Stimulated activated CD4-positive, alpha-beta T cell treated with anti-CD3 and anti-CD28 coated beads, Interleukin-1b, Interleukin-23, amount 100 ng/mL, for 4 hours (primary cell): ENCODE measurements at places on chromosomes 6 and 20.

DNA sequence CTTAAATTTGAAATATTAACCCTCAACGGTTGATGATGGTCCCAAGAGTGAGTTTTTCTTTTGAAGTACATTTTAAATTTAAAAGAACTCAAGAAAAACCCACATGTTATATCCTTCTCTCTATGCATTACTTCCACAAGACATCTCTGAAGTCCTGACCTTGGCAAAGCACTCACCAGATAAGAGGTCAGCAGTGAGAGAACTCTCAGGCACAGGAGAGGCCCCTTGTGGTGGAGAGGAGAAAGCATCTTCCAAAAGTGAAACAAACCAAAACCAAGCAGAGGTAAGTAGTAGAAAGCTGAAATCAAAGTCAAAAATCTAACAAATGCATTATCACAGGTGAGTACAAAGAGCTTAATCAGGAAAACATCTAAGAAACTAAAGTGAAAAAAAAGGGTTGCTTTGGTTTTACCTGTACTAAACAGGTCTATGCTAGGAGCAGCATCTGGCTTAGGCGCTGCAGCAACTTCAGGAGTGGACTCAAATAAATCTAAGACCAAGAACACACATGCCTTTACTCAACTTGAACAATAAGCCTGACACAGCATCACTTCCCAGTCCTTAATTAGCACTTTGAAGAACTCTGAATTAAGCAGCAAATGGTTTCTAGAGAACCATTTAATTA is 80.5 kb downstream of the PRSS35 start:
- DNase-seq = no peak

DNA sequence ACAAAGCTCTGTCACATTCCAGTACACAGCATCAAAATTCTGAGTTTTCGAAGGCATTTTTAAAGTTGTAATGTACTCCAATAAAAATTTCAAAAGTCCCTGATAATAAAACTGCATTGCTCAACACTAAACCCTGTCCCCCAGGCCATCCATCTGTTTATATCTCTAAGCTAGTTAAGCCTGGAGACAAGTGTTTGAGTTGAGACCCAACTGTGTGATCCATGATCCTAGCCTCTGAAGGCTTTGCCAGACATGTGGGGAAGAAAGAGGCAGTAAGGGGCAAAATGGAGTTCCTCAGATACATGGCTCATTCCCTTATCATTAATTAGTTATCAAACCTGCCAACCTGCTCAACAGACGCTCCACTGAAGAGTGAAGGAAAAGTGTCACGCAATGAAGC is 198.4 kb downstream of the ISM1 start:
- DNase-seq = no peak

DNA sequence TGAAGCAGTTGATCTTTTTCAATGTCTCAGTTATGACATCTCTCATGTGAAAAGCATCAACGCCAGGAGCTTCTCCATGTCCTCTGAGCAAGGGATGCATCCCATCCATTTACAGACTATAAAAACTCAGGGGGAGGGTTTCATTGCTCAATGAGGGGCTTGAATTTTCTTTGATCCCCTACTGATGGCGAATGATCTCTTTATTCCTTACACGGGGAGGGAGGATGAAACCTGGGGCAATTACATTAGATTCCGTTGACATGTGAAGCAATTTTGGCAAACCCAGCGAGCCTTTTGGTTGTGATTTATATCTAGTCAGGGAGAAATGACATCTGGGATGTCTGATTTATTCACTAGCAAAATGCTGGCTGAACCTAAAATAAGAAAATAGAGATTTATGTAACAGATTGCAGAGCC is 268.9 kb downstream of the HIVEP2 start:
- no peak for DNase-seq

- no peak for DNase-seq
Observed at GRCh38 chr6:150584065-150584464, 15.6 kb upstream of the PLEKHG1 start.

DNA sequence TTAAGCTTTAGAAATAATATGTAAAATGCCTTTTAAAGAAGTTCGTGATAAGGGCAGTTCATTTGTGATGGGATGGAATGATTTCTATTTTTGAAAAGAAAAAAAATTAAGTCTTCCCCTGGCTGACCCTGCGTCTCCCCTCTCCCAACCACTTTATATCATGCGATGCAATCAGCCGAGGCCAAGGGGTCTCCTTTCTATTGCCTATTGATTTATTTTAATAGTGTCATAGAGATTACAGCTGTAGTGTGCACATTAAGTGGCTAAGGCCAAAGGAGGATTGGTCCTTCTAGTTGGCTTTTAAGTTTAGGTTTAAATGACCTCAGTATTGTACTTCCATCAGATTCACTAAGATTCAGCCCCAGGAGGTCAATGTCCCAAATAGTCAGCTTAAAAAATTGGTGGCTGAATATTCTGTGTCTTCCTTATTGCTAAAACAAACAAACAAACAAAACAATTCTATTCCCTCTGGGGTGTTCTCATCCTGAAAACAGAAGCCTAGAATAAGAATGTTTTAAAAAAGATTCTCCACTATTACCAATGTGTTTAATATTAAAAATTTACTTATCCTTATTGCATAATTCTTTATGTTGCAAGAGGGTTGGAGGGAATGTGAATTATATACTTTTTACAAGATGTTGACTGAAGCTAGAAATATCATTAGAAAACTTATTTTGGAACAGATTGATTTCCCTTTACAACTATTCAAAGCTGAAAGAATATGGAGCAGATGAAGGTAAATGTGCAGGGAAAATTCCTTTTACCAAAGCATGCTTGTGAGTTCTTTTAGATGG is 359.1 kb downstream of the SAMD5 start:
- no peak for DNase-seq

DNA sequence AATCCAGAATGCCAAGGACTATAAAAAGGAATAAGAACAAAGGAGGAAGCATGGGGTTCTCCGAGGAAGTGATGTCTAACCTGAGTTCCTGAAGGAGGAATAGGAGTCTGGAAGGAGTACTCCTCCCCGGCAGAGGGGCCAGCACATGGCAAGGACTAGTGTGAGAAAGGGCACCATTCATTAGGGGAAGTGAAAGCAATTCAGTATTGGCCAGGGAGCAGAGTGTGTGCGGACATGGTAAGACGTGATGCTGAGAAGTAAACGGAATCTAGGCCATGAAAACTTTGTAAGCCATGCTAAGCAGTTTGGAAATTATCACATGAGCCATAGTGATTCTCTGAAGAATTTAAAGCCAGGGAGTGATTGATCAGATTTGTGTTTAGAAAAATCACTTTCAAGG is 218.9 kb upstream of the PRDM1 start:
- DNase-seq = no peak

- no peak for DNase-seq
Observed at GRCh38 chr20:830011-830521, 3.4 kb upstream of the FAM110A start.

DNA sequence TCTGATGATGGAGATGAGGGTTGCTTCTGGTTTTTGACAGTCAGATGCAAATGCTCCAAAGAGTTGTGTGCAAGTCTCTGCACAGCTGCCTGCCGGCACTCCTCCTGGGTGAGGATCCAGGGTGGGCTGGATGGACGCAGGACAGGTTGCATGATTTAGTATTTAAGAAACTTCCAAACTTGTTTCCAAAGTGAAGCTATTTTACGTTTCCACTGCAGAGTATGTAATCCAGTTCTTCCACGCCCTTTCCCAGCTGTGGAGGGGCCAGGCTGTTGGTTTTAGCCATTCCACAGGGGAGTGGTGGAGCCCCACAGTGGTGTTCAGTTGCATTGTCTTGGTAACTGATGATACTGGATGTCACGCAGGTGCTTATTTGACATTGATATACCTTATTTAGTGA is 157.3 kb downstream of the THBS2 start:
- DNase-seq = no peak

DNA sequence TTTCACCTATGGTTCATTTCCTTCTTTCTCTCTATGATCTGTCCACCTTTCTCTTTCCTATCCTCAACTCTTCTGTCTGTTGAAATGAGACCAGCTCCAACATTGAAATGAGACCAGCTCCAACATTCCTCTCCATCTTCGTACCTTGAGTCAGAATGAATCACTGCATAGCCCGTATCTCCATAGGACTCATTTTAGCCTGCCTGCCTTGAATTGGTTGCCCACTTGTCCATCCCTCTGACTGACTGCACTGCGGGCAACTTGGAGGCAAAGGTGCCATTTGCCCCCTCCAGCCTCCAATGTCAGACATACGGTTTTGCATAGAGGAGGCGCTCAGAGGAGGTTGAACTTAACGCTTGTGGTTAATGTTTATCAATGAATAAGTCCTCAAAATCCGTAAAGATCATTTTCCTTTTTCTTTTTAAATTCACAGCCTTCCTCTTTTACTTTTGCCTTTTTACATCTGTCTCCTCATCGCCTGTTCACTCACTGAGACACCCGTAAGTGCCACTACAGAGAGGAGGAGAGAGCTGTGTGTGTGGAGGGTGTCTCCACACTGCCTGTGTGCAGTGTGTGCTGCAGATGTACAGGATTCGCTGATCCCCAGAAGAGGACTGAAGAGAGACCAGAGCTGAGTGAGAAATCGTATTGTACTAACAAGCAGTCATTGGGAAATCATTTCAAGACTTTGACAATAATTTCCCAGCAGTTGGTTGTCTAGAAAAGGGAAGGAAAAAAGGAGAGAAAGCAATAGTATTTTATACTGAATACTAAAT is 579.6 kb upstream of the MAP3K7 start:
- no peak for DNase-seq

- DNase-seq = no peak
Observed at GRCh38 chr6:109024784-109025183, 69.9 kb downstream of the SESN1 start.

- no peak for DNase-seq
Observed at GRCh38 chr20:34512955-34513419, 3.2 kb upstream of the DYNLRB1 start.

GRCh38 chr20:37297066-37297736 is 7.7 kb downstream of the MANBAL start:
- no peak for DNase-seq

DNA sequence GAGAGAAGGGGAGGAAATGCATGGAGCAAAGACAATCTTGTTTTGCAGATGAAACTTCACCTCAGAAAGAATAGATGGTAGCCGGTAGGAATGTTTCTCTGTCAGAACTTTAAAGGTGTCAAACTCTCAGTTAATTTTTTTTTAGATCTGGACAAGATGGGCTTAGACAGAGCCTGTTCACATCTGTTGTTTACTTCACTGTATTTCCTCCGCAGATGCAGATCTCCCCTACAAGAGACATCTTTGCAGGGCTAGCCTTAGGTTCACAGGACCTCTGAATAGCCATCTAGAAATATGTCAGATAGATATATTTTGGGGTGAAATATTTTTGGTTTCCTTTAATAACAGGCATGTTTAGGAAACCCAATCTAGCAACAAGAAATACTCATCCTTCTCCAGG is 12.1 kb upstream of the ZBP1 start:
- DNase-seq = no peak

- DNase-seq = no peak
Observed at GRCh38 chr6:11315743-11316437, 83.4 kb upstream of the NEDD9 start.

DNA sequence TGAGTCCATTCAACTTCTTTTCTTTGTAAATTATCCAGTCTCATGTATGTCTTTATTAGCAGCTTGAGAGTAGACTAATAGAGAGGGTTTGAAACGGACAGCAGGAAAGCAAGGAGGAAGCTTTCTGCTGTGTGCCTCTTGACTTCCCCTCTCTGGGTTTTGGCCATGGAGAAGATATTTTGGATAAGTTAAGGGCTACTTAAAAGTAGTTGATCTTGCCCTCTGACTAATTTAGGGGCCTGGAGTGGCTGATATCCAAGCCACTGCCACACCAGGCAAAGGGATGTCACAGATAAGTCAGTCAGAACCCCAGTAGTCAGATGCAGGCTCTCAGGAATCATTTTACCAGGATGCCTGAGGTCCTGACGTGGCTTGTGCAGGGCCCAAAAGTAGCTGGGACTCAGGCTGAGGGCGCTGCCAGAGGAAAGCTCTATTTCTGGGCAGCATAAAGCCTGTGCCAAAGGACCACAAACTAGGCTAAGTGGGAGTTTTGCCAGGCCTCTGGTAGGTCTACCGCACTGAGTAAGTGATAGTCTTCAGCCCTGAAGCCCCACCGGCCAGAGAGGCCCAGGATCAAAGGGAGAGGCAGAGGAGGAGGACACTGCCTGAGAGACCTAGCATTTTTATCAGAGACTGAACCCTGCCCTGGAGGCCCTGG is 41.6 kb upstream of the IYD start:
- no peak for DNase-seq

- DNase-seq = no peak
Observed at GRCh38 chr6:159184559-159184958, 15.4 kb downstream of the FNDC1 start.

DNA sequence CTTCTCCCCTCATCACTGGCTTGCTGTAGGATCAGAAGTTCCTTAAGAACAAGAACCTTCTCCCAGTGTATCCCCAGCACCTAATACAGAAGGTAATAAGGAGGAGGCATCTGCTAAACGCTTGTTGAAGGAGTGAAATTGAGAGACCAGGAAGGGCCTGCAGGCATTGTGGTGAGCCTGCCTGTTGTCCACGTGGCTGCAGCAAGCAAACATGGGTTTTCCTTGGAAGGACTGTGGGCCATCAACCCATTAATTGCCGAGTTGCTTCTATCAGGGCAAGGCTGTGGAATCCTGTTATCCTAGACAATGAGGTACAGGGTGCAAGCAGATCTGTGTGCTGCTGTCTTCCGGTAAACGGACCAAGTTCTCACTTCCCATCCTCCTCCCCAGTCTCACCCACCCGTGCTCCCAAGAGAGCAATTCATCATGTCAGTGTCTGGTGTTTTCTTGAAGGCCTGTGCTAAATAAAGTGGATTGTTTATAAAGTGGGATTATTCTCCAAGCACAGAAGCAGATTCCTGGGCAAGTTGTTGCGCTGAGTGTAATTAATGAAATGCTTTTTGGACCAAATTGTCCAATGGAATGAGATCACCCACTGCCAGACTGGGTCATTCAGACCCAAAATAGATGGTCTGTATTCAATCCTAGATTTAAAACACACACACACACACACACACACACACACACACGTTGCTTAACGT is 164.6 kb upstream of the CDYL start:
- DNase-seq = no peak

- no peak for DNase-seq
Observed at GRCh38 chr6:119965900-119966299, 616.3 kb upstream of the MAN1A1 start.

DNA sequence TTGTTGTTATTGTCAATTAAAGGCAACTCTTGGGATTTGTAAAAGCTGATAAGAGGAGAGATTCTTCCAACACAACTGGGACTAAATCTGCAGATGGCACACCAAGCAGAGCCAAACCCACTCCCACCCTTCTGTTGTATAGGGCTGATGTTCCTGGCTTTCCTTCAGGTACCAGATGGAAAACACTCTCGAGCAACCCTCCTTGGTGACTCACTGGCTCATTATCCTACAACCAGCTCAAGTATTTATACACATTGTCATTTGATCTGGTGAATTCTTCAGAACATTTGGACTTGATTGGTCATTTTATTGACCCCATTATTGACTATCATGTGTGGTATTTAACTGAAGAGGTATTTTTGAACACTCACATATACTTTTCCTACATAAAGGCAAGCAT is 190.3 kb upstream of the PCSK2 start:
- no peak for DNase-seq

DNA sequence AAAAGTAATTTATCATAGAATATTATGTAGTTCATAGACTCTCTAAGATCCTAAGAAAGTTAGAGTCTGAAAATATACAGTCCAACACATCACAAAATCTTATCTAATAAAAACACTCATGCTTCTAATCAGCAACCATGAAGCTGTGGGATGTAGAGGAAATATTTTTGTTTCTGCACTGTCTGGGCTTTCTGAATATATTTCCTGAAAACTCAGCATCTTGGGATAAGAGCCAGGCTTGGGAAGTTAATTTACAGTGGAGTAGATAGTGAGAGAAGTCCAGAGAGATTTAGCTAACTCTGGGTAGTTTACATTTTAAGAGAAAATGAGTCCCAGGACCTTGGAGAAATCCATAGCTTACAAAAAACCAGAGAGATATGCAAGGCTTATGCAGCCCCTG is 150.4 kb upstream of the BMP5 start:
- DNase-seq = no peak
